EL (cell line): ENCODE measurements at places on chromosomes 6 and 20.

DNA sequence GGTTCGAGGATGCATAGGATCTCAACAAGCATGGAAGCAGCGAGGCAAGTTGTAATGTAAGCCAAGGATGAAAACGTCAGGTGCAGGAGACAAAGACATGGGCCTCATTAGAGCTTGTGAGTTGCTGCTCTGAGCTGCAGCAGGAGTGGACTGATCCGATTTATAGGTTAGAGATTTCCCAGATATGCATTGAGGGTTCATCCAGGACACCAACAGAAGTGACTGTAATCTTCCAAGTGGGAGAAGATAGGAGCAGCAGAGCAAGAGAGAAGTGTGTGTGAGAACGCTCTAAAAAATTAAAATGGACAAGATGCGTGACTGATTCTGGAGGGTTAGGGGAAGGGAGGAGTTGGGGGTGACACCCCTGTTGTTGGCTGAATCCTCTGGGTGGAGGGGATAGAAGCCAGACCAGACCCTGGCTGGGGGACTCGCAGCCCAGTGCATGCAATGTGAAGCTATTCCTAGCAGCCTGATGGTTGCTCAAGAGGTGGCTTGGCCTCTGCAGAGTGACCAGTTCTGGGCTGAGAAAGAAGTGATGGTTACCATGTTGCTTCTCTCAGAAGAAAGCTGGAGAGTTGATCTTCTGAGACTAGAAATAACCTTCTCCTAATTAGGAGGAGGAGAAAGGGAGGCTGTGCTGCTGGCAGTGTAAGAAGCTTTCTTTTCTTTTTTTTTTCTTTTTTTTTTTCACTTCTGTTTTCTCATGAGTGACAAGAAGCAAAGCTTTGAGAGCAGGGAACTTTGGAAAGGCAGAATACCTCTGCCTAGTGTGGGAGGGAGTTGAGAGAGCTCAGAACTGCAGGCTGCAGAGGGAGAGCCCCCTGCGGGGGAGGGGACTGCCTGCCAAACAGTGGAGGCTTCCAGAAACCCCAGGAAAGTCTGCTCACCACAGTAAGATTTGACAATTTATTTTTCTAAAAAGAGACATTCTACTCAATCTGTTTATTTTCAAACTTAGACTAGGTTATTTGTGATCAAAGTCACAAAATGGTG is 116.9 kb downstream of the SLX4IP start:
- DNase-seq: no peak

- DNase-seq: no peak
Observed at GRCh38 chr6:31935823-31936222, 8.3 kb downstream of the C2 start.

- no peak for DNase-seq
Observed at GRCh38 chr6:2081155-2082138, 164.0 kb downstream of the GMDS start.

DNA sequence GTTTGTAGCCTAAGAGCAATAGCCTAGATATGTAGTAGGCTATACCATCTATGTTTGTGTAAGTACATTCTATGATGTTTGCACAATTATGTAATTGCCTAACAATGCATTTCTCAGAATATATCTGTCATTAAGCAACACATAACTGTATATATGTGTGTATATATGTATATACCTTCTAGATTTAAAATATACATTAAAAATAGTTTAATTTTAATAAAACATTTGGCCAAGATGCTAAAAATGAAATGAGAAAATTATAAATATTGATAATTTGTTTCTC is 20.6 kb downstream of the SESN1 start:
- DNase-seq: no peak

- no peak for DNase-seq
Observed at GRCh38 chr6:43954311-43955131, 172.7 kb downstream of the MRPL14 start.

DNA sequence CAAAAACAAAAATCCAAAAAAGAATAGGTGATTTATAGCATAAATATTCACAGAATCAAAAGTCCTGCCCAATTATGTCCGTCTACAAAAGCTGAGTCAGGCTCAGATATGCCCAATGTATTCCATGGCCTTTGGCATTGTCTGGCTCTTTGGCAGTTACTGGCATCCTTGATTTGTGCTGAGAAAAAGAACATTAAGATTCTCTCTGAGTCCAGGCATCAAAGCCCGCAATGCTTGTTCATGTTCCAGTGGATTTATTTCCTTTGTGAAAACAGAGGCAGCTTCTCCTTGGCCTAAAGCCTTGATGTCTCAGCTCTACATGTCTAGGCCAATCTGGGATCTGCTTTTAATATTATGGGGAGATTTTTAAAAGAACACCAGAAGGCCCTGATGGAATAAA is 76.1 kb upstream of the SLC4A11 start:
- no peak for DNase-seq

- DNase-seq: no peak
Observed at GRCh38 chr6:22081709-22082108, 215.1 kb downstream of the PRL start.

GRCh38 chr6:12277386-12277785 is 12.8 kb upstream of the EDN1 start:
- no peak for DNase-seq

DNA sequence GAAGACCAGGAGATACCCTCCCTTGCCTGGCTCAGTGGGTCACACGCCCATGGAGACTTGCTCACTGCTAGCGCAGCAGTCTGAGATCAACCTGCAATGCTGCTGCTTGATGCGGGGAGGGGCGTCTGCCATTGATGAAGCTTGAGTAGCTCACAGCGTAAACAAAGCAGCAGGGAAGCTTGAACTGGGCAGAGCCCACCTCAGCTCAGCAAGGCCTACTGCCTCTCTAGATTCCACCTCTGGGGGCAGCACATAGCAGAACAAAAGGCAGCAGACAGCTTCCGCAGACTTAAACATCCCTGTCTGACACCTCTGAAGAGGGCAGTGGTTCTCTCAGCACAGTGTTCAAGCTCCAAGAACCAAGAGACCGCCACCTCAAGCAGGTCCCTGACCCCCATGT is 271.3 kb downstream of the ESR1 start:
- DNase-seq: no peak

GRCh38 chr20:47125508-47125757 is 230.8 kb downstream of the EYA2 start:
- peak; percentile 6 for DNase-seq

DNA sequence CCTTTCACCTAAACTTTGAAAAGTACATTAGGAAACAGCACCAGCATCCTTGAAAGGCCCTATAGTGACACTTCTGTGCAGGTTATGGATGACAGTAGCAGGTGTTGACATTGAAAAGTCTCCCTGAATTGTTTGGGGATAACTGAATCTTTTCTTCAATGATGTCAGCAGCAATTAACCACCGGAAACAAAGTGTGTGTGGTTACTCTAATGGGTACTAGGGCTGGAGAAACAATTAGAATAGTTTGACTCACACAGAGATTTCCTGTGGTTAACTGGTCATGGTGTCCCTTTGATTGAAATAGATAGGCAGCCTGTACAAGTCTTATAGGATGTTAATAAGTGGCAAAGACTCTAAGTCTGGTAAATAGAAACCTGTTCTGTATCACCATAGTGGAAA is 189.1 kb downstream of the TBX18 start:
- DNase-seq: peak; percentile 83

DNA sequence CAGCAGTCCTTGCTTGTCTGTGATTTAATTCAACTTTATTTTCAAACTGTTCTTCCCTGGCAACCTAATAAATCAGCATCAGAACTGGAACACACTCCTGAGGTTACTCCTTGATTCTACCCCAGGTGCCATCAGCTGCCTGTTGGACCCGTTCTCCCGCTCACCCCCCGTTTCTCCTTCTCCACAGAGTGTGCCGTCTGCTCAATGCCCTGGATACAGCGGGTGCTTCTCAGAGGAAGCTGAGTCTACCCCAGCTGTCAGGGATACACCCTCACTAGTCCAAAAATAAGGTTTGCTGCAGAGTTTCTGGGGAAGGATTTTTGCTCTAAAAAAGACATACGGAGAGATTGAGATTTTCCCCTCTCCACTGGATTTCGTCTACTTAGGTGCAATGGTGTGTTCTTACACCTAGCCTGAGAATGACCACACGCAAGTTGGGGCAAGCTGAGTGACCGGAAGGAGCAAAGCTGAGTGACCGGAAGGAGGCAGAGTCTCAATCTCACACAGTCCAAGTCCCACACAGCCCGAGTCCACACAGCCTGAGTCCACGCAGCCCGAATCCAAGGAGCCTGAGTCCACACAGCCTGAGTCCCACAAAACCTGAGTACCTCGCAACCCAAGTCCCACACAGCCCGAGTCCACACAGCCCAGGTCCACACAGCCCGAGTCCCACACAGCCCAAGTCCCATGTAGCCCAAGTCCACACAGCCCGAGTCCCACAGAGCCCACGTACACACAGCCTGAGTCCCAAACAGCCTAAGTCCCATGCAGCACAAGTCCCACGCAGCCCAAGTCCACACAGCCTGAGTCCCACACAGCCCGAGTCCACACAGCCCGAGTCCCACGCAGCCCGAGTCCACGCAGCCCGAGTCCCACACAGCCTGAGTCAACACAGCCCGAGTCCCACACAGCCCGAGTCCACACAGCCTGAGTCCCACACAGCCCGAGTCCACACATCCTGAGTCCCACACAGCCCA is 58.6 kb upstream of the DACT2 start:
- no peak for DNase-seq

GRCh38 chr6:80667006-80667405 is 560.5 kb downstream of the BCKDHB start:
- no peak for DNase-seq
